ENCODE measurements at places on chromosomes 2 and 18.
A peak's percentile ranks its signal among the peaks of the same experiment; 100 is the strongest.

GRCh38 chr2:74457549-74458131 is 598 bp upstream of the WBP1 start:
- no peak for DNase-seq

DNA sequence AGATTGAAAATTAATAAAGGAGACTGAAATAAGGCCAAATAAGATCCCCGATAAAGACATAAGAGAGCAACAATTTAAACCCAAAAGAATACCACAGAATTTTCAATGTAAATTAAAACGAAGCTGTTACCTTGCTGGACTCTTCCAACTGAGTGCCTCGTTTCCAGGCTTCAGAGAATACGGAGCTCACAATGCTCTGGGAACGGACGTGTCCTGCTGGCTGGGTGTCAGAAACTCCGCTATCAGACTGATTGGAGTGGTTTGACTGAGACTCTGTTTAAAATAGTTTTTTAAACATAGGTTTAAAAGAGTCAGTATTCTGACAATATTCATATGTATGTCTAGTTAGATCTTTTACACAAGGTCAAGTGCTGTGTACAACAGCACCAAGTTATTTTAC is 90.4 kb downstream of the RAPH1 start:
- DNase-seq, result no peak

DNA sequence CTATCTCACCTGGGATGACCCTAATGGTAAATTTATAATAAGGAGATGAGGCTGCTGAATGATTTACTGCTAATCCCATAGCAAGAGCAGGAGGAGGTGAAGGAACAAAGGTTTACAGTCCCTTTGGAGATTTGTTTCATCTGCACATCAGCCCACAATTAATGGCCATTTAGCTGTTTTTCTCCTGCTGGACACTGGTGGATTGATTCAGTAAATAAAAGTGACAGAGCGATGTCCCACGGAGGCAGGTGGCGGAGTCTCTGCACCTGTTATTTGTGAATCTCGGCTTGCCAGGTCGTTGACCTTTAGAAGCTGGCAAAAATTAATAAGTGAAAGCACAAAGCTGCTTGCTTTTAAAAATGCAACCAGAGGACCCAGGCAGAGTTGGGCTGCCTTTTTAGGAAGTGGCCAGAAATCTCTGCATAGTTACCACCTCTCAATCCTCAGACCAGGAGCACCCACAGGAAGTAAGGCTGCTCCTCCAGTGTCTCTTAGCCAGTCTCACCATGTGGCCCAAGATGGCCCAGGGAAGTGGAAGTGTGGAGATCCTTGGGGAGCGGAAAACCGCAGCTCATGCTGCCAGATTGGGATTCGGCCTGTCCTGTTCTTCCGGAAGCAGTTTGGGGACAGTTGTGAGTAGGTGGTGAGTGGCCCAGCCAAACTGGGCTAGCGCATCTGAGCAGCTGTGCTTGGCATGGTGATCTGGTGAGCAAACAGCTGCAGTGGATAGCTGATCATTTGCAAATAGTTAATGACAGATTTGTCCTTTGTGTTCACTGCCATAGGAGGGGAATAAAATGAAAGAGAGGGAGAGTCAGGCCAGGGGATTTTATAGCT is 1005.7 kb upstream of the PIK3C3 start:
- DNase-seq, result no peak

GRCh38 chr2:239468491-239469105 is 67.8 kb upstream of the HDAC4 start:
- no peak for DNase-seq

GRCh38 chr2:105446501-105446900 is 47.6 kb upstream of the FHL2 start:
- DNase-seq, result no peak

DNA sequence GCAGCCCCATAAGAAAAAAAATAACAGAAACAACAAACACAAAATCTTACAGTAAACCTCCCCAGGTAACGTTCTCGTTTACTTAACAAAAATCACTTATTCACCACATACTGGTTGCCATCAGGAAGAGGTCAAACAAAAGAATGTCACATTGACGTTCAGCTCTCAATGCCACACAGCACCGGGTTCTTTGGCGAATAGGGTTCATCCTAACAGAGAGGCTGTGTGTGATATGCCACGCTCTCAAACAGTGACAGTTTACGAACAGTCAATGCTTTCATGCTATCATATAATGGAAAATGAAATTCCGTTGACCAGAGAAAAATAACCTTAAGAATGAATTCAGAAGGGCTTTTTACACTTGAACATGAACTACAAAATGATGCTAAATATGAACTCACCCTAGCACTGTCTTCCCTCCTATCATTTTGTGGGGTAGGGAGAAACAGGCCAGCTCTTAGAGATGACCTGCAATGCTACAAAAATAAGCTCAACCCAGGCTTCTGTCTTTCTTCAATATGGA is 2.0 kb downstream of the TMEM163 start:
- DNase-seq, result peak; percentile 52

DNA sequence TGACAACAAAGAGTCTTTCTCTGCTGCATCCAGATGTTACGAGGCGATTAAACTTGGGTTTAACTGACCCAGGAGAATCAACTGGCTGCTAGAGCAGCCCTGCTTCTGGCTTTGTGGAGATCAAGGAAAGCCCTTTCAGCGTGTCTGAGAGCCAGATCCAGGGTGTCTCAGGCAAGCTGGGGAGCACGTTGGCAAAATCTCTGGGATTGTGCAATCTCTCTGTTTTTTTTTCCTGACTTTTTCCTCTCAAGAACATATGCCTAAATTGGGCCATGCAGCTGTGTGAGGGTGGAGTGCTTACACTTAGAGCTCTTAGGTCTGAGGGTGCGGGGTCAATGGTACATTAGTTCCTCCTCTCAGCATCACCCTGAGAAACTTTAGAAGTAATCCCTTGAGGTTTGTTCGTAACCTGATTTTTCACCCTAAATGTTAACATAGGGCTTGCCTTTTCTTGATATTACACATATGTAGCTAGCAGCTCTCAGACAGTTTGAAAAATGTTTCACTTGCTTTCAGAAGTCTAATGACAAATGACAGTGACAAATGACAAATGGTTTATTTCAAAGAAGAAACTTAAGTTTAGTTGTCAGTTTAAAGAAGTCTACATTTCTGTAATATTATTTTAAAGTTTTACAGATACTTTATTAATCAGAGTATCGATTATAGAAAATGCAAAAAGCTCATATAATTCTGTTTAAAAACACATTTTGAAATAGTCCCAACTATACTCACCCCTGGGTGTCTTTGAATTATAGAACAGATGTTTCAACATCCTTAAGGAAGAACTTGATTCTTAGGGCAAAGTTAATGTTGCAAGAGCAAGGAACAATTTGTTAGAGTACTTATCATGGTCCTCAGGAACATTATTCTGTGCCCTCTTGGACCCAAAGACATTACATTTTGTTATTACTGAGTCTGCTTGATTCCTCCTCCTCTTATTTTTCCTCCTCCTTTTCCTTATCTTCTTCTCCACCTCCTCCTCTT is 38.4 kb upstream of the ZSWIM2 start:
- DNase-seq, result no peak

- no peak for DNase-seq
These were observed 43.9 kb downstream of the MARCHF4 start for GRCh38 chr2:216328347-216328746.

DNA sequence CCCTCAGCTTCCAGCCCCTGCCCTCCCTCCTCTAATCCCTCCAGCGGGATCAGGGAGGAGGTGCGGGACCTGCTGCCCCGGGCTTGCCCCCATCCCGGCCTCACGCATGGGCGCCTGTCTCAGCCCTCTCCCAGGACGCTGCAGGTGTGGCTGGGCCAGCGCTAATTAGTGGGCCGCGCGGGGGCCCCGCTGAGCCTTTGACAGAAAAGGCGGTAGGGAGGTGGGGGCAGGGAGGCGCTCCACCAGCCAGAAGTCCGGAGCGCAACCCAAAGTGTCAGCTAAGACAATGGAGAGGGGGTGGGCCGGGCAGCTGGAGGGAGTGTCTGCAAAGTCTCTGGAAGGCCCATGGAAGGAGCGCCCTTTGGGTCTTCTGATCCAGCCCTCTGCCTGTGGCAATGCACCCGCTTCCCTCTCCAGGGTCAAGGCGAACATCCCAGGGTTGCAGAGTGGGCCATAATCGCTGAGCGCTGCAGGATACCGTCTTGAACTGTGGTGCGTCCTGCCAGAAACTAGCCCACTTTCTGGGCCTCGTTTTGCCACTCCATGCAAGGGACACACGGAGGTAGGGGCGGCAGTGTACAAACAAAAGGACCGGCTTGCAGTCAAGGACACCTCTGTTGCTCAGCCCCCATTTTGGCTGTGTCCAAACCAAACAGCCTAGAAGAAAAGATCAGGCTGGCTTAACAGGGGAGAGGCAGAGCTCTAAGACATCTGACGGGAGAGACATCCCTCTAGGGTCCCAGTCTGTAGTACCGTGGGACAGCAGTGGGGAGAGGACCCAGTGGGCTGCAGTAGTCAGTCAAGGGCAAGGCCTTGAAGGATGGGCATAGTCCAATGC is 3.5 kb downstream of the ATP6V1B1 start:
- DNase-seq, result no peak

- DNase-seq, result no peak
These were observed 278.9 kb downstream of the SLC4A3 start for GRCh38 chr2:219906114-219907010.

DNA sequence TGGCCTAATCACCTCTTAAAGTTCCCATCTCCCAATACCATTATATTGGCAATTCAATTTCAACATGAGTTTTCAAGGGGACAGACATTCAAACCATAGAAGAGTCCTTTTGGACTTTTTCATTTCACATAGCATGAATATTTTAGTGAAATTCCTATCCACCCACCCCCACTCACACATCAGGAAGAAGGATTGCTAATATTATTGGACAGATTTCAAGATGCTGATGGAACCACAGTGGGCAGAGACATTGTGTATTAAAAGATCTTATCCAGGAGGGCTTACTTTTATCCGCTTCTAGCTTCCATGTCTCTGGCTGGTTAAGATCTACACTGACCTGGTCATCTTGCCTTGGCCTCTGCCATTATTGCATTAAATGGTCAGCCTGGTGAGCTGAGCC is 297.4 kb upstream of the ACVR2A start:
- no peak for DNase-seq

- DNase-seq, result no peak
These were observed 325.5 kb downstream of the IRS1 start for GRCh38 chr2:226474131-226474530.

GRCh38 chr2:159017837-159018236 is 49.4 kb downstream of the TANC1 start:
- DNase-seq, result no peak

- no peak for DNase-seq
These were observed 16.9 kb downstream of the RAB31 start for GRCh38 chr18:9724797-9725585.

- DNase-seq, result no peak
These were observed 80.9 kb upstream of the ARHGAP28 start for GRCh38 chr18:6648581-6648980.

DNA sequence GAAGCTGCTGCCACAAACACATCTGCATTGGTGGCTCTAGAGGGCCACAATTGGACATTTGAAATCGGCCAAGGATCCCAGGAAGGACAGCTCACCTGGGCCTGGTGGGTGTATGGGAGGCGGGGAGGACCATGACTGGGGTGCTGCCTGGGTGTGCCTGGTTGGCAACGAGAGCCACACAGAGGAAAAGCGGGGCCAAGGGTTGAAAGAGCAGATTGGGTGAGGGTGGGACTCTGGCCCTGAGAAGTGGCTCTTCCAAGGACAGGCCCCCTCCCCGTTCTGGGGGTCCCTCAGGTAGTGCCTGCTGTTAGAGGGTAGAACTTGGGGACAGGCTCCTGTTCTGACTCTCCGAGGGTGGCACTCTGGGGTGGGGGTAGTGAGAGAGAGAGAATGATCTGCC is 102.9 kb downstream of the CLIP4 start:
- no peak for DNase-seq
